ENCODE measurements at places on chromosomes 3 and 15.

- no peak for DNase-seq
These were observed 1.6 kb downstream of the FBXL22 start for GRCh38 chr15:63598473-63599400.

GRCh38 chr15:40523611-40524010 lies 41.2 kb downstream of the CCDC32 start:
- no peak for DNase-seq

GRCh38 chr3:17740721-17741141 lies 1.7 kb downstream of the TBC1D5 start:
- peak; percentile 39 for DNase-seq

GRCh38 chr3:140956058-140956835 lies 14.6 kb downstream of the SLC25A36 start:
- DNase-seq: no peak

DNA sequence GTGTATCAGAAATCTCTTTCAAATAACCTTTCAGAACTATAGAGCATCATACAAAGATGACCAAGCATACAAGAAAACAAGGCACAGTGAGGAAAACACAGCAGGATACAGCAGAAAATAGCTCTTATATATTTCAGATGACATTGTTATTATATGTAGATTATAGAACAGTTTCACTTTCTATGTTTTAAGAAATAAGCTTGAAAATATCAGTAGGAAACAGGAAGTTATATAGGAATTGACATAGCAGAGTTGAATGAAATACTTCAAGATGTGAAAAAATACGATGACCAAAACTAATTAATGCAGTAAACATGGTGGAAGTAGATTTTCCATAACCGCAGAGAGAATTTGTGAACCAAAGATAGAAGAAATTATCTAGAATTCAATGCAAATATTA lies 75.2 kb downstream of the LYSMD4 start:
- no peak for DNase-seq

DNA sequence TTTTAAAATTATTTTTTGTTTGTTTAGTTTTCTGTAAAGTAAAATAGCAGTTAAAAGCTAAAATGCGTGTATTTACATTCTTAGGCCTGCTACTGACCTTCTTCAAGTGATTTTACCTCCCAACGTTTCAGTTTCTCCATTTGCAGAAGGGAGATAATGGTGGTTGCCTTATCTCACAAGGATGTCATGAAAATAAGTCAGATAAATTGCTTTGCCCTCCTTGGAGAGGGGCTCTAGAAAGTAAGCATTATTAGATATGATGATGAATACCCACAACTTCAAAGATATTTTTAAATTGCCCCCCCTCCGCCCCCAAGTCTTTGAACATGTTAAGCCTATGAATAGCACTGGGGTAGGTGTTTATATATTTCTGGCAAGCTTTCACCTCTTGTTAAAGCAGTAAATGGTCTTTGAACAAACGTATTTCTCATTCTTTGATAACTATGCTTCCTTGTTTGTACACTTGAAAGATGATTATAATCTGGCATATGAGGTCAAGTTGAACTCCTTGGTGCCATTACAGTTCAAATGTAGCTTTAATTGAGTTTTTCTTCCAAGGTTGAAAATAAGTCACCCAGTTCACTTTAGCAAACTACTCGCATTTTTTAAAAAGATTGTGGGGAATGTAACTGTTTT lies 6.4 kb downstream of the TERC start:
- no peak for DNase-seq

DNA sequence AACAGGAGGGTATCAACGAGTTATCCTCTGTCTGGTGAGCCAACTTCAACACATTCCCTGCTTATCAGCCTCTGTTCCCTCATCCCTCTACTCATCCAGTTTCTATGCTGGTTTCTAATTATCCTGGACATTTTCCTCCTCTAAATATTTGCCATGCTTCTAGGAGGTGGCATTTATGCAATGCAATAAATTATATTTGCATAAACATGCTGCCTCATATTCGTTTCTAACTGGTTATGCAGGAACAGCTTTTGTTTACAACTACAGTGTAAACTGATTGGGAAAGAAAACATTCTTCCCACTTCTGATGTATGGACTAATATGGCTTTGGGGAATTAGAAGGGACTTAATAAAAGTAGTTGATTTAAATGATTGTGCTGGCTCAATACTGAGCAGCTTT lies 122.3 kb downstream of the TFG start:
- DNase-seq: no peak

DNA sequence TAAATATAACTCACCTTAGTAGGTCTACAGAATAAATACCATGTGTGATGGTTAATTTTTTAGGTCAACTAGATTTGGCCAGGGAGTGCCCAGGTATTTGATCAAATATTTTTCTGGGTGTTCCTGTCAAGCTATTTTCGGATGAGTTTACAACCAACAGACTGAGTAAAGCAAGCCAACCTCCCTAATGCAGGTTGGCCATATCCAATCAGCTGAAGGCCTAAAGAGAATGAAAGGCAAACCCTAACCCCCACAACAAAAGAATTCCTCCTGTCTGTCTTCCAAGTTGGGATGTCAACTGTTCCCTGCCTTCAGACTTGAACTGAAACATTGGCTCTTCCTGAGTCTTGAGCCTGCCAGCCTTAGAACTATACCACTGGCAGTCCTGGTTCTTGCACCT lies 28.6 kb downstream of the TASOR start:
- DNase-seq: no peak

DNA sequence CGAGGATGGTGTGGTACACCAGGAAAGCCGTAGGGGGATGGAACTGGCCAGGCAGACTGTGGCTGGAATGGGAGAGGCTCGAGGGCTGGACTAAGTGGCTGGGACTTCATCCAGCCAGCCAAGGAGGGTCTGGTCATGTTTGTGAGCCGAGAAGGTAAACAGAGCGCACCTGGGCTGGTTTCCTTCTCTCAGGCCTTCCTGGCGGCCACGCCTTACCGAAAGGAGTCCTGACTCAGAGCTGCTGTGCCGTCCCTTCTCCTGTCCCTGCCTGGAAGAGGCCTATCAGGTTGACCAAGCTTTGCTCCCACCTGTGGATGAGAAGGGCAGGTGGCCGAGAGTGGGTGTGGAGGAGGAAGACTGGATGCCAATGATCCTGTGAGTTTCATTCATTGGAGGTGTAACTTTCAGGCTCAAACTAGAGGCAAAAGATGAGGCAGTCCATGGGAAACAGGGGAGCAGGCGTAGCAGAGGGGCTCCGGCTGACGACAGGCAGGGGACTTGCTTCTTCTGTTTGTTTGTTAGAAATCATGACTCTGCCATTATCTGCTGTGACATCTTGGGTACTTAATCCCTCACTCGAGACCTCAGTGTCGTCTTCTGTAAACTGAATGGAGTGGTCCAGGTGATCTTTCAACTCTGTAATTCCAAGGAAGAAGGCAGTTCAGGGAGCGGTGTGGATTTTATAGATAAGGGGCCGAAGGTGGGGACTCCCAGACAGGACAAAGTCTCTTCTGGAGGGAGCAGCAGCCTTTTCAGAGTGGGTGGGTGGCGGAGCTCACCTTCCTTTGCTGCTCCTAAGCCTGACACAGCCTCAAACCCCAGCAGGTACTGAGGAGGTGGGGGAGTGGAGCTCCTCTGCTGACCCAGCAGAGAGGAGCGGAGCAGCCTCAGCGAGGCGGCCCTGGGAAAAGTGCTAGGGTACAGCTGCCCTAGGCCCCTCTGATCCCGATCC lies 71.8 kb upstream of the GATM start:
- no peak for DNase-seq

DNA sequence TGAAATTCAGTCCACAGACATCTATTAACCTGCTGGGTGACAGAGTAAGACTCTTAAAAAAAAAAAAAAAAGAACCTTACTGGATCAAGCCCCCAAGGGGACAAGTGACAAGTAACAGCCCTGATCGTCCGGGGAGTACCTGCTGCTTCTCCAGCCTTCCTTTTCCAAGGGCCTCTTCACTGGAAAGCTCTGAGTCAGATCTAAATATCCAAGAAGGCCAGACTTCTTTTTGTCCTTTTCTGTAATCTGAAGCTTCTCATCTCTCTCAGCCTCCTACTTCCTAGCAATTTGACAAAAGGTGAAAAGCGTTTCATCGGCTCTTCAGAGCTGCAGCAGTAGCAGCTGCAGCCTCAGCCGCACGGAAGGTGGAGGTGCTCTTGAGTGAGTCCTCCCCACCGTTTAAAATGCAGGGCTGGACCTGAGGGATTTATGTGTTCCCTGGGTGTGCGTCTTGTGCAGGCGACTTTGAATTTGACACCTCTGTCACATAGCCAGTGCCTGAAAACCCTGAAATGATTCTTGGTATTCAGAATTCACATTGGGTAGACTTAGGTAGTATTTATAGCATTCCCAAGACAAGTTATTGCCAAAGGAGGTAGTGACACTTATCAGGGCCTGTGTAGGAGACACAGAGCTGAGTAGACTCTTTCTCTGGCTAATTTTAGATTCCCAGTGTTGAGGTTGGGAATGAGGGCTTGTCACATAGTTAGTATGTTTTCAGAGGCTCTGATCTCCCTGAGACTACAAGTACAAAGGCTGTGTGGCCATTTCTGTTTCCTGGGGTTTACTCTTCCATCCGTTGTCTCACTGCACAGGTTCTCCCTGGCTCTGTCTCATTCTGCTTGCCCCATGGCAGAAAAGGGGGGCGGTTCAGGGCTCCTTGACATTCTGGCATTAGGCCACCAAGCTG lies 291.2 kb upstream of the C2CD4B start:
- DNase-seq: no peak

DNA sequence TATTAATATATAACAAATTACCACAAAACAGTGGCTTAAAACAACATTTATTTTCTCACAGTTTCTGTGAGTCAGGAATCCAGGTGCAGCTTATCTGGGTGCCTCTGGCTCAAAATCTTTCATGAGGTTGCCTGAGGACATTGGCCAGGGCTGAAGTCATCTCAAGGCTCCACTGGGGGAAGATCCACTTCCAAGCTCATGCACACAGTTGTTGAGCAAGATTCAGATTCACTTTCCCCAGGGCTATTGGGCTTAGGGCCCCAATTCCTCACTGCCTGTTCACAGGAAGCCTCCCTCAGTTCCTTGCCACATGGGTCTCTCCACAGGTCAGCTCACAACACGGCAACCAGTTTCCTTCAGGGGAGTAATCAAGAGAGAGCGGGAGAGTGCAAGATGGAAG lies 35.0 kb downstream of the RFTN1 start:
- DNase-seq: no peak

DNA sequence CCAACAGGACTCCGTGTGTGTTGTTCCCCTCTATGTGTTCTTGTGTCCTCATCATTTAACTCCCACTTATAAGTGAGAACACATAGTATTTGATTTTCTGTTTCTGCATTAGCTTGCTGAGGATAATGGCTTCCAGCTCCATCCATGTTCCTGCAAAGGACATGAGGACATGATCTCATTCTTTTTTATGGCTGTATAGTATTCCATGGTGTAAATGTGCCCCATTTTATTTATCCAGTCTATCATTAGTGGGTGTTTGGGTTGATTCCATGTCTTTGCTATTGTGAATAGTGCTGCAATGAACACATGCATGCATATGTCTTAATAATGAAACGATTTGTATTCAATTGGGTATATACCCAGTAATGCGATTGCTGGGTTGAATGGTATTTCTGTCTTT lies 28.5 kb upstream of the TOP2B start:
- DNase-seq: no peak

DNA sequence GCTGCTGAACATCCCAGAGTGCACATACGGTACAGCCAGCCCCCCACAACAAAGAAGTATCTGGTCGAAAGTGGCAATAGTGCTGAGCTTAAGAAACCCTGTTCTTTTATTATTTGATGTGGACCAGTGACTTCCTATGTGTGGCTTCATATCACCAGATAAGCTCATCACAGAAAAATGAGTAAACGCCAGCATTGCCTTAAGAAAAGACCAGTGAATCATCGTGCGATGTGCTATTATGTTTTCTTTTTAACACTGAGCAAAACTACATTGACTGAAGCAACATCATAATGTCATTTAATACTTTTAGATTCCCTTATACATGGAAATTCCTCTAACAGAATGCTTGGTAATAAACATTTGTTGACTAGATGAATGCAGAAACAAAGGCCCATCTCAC lies 45.2 kb upstream of the ARRDC4 start:
- no peak for DNase-seq

DNA sequence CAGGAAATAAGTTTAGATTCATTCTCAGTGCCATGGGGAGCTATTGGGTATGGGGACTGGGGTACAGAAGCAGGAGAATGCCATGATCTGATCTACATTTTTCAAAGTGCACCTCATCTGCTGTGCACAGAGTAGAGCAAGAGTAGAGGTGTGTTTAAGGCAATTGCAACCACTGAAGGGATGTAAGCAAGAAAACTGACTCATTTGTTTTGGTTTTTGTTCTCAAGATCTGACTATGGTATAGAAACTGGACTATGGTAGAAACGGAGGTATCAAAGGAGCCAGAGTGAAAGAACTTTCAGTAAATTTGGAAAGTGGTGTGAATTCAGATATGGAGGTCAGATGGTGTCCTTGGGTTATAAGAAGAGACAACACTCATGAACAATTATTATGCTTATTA lies 86.2 kb upstream of the CMSS1 start:
- DNase-seq: no peak

DNA sequence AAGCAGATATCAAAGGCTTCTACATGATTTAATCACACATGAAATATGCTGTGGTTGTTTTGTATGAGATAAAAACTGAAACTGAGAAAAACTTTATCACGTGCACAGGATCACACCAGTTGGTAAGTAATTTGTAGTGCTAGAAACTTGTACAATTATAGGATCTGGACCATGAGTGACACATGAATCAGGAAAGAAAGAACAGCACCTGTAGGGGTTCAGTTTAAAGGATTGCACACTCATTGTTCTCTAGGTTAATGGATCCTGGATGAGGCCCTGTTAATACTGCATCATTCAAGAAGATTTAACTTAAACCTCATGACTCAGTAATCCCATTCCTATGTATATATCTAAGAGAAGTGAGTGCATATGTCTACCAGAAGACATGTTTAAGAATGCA lies 87.9 kb downstream of the STT3B start:
- no peak for DNase-seq

GRCh38 chr3:61008998-61009380 lies 242.3 kb downstream of the FHIT start:
- no peak for DNase-seq

DNA sequence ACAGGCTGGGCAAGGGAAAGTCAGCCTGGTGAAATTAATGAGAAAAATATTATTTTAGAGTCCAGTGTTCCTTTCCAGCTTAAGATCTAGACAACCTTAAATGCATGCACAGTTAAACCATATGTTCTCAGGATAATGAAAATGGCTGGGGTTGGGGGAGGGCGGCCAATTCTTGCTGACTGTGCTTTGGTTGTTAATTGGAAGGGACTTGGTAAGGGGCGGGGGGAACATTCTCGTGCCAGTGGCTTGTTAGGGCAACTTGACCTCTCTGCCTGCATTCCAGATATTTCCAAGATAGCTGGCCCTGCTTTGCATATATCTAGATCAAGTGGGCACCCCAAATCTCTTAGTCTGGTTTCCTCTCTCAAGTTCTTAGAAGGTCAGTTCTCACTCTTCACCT lies 112.5 kb downstream of the TOP2B start:
- no peak for DNase-seq

GRCh38 chr3:70561796-70562195 lies 249.4 kb upstream of the MDFIC2 start:
- DNase-seq: no peak

GRCh38 chr3:12230406-12230805 lies 58.5 kb upstream of the PPARG start:
- DNase-seq: no peak

GRCh38 chr15:55008421-55008820 lies 188.3 kb downstream of the RSL24D1 start:
- DNase-seq: no peak
